ENCODE measurements at places on chromosomes 5 and 9.

GRCh38 chr9:101028346-101029314 lies at the start of gene PLPPR1:
PLPPR1 (plus strand) TSS chr9:101028727.
- peak; percentile 27 for DNase-seq

DNA sequence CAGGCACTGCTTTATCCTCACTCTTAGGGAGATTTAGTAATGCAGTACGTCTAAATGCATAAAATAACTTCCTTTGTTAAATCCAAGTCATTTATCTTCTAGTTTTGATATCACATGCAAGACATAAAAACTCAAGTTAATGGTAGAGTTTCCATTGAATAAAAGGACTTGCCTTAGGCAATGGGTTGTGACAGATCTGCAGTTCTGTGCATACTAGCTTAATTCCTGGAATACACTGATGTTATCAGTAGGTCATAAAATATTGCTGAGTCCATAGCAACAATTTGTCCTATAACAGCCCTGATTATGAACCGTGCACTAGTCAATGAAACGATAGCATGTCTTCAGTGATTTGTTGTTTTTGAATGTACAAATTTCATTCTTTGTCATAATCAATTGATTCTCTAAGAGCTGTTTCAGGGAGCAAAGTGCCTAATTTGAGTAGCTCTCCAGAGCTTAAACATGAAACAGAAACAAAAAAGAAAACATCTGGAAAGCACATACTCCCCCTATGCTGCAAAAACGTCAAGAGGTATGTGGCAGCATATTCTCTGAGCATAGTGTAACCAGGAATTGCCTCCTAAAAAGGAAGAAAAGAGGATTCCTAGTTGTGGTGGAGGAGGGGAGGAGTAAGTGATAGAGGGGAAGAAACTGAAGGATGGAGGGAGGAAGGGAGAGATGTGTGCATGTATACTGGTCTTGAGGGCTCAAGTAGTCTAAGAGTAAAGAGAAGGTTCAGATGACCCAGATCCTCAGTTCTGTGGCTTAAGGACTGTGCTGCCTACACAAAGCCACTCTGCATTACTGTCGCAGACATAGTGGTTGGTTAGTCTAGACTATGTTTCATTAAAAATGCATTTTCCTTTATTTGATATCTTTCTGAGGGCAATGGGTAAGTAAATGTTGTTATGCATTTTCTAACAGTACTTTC lies 589.2 kb downstream of the PRR16 start:
- no peak for DNase-seq

DNA sequence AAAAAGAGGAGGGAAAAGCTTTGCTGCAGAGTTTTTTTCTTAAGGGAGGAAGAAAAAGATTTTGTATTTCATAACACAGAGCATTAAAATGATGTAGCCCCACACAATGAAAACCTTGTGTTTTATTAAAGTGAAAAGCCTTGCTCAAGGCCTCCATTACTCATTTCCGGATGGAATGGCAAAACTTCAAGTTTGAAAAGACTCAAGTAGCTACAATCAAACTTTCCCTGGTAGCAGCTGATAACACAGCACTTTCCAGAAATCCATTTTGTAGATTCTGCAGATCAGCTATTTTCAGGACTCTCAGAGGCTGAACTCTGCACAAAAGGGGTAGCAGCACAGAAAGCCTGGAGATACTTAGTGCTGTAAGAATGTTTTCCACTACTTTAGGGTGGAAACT lies 374.8 kb downstream of the NFIB start:
- DNase-seq: no peak

GRCh38 chr5:50749181-50749580 lies 82.7 kb downstream of the PARP8 start:
- DNase-seq: no peak

GRCh38 chr9:89408628-89409101 lies 89.2 kb downstream of the SEMA4D start:
- no peak for DNase-seq

GRCh38 chr9:26313108-26313507 lies 579.5 kb downstream of the CAAP1 start:
- DNase-seq: no peak

GRCh38 chr5:140110646-140110957 lies 3.3 kb upstream of the PURA start:
- no peak for DNase-seq

DNA sequence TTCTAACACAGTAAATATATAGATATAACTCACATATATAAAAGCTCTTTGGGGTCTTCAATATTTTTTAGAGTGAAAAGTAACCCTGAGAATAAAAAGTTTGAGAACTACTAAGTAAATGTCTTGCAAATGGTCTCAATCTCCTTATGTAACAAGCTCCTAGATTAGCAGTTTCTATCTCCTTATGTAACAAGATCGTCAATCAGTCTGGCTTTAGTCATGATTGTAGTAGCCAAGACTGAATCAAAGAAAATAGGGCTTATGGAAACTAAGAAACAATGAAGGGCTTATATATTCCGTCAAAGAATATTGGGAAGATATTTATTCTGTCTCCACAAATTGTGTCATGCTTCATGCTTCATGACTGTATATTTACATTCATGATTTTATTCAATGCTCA lies 22.4 kb upstream of the FREM1 start:
- no peak for DNase-seq

- DNase-seq: peak; percentile 32
Measured at GRCh38 chr5:67287510-67288268, 91.1 kb upstream of the CD180 start.

DNA sequence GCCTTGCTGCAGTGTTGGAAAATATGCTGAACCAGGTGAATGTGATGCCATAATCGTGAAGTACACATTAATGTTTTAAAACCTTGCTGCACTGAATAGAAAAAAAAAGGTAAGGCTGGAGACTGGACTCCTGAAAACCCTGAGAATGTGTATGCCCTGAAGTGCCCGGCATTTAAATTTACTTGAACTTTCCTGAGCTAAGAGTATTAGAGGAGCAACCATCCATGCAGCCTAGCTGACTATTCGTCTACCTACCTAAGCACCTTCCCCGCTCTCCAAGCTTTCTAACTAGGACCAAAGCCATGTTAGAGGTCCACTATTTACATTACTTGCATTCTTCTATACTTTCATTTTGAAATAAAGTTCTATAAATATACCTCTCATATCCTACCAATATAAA lies 1.4 kb downstream of the GABRG2 start:
- no peak for DNase-seq

DNA sequence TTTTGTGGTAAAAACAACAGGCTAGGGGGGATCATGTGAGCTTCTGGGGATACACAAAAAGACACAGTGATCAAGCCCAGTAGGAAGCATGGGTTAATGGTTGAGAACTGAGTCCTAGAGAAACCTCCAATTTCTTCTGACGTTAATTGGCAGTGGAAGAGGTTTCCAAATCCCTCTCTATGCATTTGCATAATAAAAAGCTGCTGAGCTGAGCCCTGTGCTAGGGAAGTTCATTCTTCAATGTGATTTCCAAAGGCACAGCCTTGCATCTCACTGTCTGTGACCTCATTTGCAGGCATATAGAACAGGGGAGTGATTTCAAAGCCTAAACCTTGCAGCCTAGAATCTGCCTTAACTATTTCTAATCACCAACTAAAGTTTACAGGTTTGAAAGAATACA lies 812 bp downstream of the DNAH5 start:
- no peak for DNase-seq

DNA sequence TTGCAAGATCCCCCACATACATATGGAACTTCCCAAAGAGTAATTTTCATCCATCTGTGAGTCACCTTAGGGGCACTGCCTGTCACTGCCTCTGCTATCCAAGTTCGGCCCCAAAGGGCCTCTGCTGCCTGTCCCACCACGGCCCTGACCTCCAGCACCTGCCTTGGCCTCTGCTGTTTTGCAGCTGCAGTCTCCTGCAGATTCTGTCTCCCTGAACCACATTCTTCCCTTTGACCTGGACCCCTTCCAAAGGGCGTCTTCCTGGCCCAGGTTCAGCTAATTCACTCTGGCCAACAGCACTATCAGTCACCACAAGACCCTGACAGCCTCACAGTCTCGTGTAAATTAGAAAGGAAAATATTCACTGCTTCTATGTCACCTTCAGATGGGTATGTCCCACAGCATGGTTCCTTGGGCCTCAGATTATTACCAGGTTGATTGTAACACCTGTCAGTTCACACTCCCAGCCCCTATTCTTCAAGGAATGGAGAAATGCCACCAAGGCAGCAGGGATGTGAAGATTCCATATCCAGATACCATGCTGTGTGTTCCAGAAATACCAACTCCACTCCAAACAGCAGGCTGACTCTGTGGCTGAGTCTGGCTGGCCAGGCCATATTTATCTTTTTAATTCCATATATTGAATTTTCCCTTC lies 479.3 kb downstream of the ARHGEF28 start:
- peak; percentile 14 for DNase-seq

DNA sequence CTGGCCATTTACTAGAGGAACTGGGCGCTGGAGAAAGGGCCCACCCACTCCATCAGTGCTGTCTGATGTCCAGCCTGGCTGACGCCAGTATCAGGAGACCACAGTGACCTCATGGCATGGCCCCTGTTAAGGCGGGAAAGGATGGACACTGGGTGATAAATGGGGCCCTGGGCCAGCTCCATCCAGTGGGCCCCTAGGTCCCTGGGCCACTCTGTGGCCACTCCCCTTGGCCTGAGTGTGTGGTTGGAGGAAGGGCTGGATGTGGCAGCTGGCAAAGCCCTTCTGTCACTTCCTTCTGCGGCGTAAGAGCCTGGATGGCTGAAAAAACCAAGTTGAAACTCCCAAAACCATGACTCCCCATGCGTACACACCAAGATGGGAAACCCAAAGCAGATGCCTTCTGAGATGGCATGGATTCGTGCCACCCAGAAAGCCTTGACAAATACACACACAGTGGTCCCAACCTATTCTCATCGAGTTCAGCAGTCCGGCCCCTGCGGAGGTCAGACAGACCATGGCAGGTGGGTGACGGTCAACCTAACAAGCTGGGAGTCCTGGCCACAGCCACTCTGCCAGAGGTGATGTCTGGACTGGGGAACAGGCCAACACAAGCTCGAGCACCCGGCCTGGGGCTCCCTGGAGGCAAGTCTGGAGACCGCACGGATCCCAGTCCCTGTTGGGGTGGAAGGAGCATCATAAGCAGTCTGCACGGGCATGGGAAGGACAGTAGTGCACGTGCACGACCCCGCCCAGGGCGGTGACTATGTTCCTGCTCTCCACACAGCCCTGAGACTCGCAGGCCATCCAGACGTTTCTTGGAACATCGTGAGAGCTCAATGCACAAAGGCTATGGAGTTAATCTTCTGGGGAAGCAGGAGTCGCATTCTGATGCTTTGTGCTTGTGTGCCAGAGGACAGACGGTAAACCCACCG lies 45.2 kb upstream of the NOTCH1 start:
- no peak for DNase-seq

GRCh38 chr5:66138637-66139317 lies 5.3 kb upstream of the SREK1 start:
- DNase-seq: no peak

GRCh38 chr5:122170620-122171019 lies 41.3 kb downstream of the ZNF474 start:
- DNase-seq: no peak

DNA sequence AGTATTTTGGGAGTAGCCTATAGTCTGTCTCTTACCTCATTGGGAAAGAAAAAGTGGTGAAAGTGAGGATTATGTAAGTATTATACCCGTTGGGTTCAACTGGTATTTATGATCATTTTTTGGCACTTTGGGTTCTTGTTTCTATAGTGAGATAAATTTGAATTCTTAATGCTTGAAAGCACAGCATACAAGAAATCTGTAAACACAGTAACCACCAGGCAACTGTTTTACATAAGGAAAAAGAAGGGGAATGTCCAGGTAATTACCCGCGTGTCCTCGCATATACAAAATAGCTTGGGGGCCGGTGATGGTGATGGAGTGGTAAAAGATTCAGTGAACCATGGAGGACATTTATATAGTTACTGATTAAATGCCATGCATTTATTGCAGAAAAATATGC lies 60.5 kb downstream of the BASP1 start:
- no peak for DNase-seq

- DNase-seq: no peak
Measured at GRCh38 chr5:23635938-23636337, 128.5 kb downstream of the PRDM9 start.

DNA sequence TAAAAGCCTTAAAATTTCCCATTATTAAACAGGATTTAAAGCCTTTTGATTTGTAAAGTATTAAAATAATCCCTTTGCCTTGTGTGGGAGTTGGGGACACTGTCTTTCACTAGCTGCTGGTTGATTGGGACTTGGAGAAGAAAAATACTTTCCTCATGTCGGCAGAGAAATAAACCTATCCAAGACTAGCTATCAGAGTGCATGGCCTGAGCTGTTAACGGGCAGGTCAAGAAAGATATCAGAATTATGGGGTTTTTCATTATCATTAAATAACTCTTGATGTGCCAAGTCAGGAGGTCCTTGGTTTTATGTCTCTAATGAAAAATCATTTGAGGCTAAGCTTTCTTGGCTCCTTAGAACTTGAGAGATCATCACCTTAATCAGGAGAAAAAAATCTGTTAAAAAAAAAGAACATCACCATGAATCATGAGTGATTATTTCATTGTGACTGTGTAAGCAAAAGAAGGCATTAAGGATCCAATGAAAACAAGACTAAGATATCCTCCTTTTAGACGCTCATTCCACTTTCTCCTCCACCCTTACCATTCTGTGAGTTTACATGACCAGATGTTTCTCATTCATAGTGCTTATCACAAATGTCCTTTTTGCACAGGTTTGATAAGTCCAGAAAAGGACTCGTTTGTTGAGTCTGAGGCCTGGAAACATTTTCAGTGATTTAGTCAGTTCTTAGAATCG lies 140.4 kb upstream of the EGFLAM start:
- no peak for DNase-seq

GRCh38 chr5:88275581-88275980 lies 6.9 kb upstream of the TMEM161B start:
- DNase-seq: no peak

DNA sequence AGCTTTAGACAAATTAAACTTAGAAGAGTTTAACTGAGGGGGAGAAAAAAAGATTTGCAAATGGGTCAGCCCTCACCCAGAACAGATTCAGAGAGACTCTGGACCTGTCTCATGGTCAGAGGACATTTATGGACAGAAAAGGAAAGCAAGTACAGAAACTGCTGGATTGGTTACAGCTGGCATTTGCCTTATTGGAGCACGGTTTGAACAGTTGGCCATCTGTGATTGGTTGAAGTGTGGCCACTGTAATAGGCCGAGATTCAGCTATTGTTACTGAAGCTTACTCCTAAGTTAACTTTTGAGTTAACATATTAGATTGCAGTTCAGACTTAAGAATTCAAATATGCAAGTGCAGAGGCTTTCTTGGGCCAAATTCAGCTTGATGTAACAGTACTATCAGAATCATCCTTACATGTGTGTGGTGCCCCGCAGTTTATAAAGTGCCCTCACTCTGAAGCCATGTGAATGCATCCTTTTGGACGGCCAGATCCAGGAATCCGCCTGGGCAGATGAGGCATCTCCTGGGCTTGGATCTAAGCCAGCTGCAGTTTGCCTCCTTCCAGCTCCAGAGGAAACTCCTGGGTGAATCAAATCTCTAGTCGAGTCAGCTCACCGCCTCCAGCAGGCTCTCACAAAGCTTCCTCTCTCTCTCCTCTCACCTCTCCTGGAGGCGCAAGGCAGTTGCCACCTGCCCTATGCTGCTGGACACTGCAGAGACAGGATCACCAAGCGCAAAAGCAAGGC lies 165.2 kb downstream of the ADAMTS12 start:
- no peak for DNase-seq

GRCh38 chr9:133782157-133783130 lies 44.3 kb upstream of the SARDH start:
- DNase-seq: peak; percentile 87

GRCh38 chr5:14144586-14145434 lies 1.7 kb downstream of the TRIO start:
- no peak for DNase-seq

Data from trophoblast cell (in vitro differentiated cells and primary cell).